NCI-H1694 (cell line): ENCODE measurements at places on chromosomes 2 and 18.

DNA sequence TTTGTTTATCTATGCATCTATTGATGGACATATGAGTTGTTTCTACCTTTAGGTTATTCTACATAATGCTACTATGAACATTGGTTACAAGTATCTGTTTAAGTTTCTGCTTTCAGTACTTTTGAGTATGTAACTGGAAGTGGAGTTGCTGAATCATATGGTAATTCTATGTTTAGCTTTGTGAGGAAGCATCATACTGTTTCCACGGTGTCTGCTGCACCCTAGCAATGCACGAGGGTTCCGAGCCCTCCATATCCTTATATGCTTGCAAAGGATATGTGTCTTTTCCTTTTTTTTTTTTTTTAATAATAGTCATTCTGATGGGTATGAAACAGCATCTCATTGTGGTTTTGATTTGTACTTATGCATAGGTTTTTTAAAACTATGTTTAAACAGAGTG is 83.7 kb downstream of the FMNL2 start:
- no peak for DNase-seq

DNA sequence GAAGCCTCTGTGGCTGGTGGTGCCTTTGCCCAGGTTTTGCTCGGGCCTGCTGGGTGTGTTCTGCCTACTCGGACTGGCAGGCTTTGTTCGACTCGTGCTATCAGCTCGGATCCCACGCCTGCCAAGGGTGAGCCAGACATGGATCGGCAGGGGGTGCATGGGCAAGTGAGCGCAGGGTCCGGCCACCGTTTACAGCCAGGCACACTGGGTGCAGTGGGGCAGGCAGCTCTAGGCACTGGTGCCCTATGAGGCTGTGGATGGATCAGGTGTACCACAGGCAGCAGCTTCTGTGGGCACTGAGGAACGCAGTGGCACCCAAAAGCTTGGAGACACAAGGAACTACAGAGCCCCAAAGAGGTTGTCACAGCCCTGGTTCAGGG is 25.6 kb downstream of the MARCHF7 start:
- no peak for DNase-seq

DNA sequence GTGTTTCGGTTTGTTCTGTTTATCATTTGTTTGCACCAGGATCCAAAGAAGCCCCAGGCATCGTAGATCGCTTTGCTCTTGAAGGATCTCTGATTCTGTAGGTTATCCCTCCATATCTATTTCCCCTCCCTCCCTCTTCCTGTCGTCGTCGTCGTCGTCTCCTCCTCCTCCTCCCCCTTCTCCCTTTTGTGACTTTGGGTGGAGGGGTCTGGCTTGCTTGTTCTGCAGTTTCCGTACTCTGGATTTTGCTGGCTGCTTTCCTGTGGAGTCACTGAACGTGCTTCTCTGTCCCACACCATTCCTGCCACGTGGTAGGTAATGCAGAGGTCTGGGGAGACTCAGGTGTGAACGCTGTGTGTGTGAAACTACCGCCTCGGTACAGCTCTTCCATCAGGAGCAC is 225.0 kb downstream of the LDLRAD4 start:
- no peak for DNase-seq

DNA sequence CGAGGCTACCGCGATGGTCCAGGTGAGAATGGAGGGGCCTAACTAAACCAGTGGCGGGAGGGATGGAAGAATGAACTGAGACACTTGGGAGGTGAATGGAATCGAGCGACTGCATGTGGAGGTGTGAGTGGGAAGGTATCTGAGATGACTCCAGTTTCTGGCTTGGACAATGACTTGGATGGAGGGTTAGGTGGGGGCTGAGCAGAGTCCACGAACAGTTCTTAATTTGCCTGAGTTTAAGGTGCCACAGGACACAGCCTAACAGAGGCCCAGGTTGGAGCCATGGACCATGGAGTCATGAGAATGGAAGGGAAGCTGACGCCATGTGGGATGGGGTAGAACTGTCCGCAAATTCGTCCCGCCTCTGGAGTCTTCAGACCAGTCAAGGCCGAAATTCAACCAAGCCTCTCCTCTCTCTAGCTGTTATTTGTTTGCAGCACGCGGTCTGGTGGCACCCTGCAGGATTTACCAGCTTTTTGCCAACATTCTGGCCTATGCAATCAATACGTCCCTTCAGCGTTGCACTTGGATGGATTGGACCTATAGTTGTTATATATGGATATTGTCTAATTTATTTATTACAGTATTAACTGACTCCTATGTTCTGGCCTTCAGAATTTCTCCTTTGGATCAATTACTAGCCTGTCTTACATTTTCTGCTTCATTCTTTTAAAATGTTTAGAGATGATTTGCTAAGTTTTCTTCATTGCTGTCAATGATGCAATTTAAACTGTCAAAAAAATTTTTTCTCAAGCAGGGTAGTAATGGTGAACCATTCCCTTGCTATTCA is 940 bp upstream of the BOLA3 start:
- DNase-seq, result no peak

- DNase-seq, result no peak
Measured at GRCh38 chr2:85999061-85999831, 106.4 kb downstream of the POLR1A start.

- no peak for DNase-seq
Measured at GRCh38 chr2:189581354-189582139, 961 bp upstream of the SLC40A1 start.

GRCh38 chr18:9049495-9049809 is 53.0 kb upstream of the NDUFV2 start:
- no peak for DNase-seq

GRCh38 chr2:165897074-165897473 is 56.5 kb downstream of the TTC21B start:
- DNase-seq, result no peak

DNA sequence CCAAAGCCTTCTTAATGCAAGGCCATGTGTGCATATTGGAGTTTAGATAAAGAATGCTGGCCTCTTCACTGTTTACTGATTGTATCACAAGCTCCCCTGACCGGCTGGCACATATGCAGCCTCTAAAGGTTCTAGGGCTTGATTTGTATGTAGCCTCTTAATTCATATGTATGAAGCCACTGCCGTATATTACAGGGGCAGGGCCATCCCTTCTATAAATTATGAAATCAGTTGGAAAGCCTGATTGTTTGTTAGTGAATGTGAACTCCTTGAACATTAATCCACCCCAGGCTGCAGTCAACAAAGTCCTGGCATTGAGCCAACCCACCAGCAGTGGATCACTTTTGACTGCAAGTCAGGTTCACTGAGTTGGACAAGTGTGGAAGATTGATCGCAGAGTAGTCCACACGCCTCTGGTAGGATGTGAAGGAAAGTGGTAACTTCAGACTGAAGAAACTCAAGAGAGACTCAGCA is 61.6 kb upstream of the PARD3B start:
- no peak for DNase-seq

GRCh38 chr2:46914578-46915230 is 902 bp downstream of the MCFD2 start:
- no peak for DNase-seq

DNA sequence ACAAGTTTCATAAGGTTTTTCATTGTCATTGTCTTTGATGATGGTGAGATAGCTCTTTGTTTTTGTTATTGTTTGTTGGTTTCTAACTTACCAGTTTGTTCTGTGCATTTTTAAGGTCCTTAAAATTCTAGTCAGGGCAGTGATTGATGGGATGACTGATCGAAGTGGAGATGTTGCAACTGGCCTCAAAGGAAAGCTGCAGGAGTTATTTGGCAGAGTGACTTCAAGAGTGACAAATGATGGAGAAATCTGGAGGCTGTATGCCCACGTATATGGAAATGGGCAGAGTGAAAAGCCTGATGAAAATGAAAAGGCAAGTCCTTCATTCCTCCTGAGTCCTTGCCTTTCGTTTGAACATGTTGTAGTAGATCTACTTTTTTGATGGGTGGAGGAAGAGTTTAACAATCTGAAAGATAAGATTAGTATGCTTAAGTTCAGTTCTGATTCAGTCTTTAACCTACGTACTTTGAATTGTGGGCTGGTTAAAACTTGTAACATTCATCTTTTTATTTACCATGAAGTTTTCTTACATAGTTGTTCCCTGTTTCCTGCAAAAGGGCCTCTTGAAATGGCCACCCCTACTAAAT is 135.8 kb upstream of the LTBP1 start:
- no peak for DNase-seq

- no peak for DNase-seq
Measured at GRCh38 chr18:69787825-69788547, 159.7 kb downstream of the CD226 start.

- DNase-seq, result no peak
Measured at GRCh38 chr2:55314985-55315384, 46.0 kb upstream of the MTIF2 start.

DNA sequence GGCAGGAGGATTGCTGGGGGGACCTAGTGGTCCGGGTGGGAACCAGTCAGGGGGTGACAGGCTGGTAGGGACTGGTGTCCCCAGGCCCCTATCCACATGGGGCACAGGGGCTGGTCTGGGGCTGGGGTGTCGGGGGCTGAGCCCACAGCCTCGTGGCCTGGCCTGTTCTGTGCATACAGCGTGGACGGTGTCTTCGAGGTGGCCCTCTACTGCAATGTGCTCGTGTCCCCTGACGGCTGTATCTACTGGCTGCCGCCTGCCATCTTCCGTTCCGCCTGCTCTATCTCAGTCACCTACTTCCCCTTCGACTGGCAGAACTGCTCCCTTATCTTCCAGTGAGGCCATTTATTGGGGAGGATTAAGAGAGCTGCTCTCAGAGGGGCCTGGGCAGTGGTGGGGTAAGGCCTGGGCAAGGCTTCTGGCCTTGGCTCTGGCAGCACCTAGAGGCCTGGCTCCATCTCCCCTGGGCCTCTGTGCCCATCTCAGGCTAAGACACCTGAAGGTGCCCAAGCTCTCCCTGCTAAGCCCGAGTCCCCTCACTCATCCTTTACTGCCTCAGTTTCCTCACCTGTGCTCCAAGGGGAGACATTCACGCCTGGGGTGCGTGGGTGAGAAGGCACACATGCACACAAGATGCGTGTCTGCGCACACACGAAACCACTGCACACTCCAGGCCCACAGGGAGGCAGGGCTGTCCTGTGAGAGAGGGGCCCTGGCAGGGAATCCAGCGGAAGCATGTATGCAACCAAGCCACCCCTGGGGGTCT is 1.9 kb downstream of the CHRNG start:
- DNase-seq, result no peak

DNA sequence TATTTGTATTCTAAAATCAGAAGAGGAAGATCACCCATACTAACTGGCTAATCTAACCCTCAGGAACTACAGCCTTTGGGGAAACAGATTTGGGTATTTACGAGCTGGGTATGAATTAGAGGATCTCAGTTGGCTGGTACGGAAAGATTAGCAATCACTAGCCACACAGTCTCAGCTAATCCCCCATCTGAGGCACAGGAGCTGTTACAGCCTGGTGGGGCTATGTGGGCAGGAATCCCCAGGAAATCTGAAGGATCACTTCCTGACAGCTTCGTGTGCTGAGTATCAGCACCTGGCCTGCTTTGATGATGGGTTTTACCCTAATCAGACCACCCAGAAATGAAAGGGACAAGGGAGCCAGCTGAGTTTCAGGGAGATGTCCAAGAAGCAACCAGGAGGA is 206.3 kb downstream of the AFF3 start:
- DNase-seq, result no peak

GRCh38 chr2:67572721-67573435 is 175.7 kb downstream of the ETAA1 start:
- no peak for DNase-seq

- DNase-seq, result no peak
Measured at GRCh38 chr2:145228506-145228905, 708.6 kb upstream of the ZEB2 start.

- DNase-seq, result no peak
Measured at GRCh38 chr18:7565677-7566076, 1.4 kb upstream of the PTPRM start.

- no peak for DNase-seq
Measured at GRCh38 chr2:48954935-48955334, 199.4 kb downstream of the FSHR start.

DNA sequence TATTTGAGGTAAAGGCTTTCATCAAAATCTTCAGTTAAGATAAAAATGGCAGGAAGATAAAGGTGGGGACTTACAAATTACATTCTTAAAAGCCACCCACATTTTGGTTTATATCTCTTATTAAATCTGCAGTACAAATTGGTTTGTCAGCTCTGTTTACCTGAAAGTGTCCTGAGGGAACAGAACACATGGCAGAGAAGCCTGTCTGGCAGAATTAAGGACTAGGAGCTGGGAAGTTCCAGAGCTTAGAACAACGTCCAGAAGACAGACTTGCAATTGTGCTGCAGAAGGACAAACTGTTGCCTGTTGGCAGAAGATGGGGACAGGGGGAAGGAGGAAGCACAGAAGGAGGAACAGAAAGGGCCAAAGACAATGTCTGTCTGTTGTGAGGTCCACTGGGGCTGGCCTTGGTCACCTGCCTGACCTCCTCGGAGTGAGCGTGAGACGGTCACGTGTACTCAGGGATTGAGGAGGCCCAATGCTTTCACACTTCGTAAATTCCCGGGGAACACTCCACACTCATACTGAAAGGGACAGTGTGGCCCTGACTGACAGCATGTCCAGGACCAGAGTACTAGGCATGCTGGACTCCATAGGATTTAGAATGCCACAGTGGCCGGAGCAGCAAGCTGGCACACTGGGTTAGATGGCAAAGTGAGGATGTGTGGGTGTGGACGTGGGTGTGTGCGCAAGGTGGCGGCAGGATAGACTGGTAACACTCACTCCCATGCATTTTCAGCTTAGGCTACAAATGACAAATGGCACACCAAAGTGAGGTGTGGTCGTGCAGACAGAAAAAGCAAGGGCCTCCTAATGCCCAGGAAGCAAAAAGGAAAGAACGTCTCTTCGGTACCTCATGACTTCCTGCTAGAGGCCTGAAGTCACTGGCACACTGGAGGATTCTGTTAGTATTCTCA is 210.9 kb upstream of the REV1 start:
- no peak for DNase-seq

- DNase-seq, result peak; percentile 47
Measured at GRCh38 chr2:231563378-231563961, 29.2 kb upstream of the TEX44 start.

- no peak for DNase-seq
Measured at GRCh38 chr18:79123948-79124347, 54.8 kb downstream of the ATP9B start.

DNA sequence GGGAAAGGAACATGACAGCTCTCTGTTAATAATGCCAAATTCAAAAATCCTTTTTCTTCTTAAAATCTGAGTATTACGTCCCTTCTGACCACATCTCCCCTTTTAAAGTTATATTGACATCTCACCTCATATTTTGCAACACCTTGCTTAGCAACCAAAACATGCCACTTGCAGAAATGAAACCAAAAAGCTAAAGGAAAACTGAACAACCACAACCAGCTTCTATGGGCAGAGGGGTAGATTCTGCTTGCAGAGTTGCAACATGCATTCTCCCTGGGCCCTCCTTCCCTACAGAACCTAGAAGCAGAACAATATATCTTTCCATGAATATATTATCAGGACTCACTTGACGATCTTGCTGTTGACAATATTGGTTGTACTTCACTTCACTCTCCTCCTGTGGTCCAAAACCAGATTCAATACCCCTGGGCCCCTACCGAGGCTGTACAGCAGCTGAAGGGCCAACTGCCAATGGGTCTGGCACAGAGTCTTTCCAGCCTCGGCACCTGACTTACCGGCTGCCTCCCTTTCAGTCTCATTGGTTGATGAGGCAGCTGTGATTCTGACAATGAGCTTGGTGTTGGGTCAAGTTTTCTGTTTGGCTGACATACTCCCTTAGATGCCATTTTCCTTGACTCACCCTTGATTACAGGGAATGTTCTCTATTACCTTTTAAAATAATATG is 616.6 kb downstream of the ZEB2 start:
- DNase-seq, result no peak
